ENCODE measurements at places on chromosomes 12 and 14. TPM values are rescaled to one million over a fixed set of nuclear protein-coding genes. Genes with fewer than 3 reads are reported as not detected.

GRCh38 chr12:19596434-19597166, 157.3 kb downstream of the AEBP2 start:
- DNase-seq: no peak
- no peaks in the 10 kb centered on the region for H3K27me3 ChIP-seq
- H3K27ac ChIP-seq: no peak overlapping the region
- no peaks in the 10 kb centered on the region for H3K4me1 ChIP-seq

- H3K4me3 ChIP-seq: no peak overlapping the region
- no peaks in the 10 kb centered on the region for H3K4me1 ChIP-seq
- DNase-seq: no peak
- no peaks in the 10 kb centered on the region for H3K27me3 ChIP-seq
Observed at GRCh38 chr14:26412421-26412820, 185.4 kb downstream of the NOVA1 start.

GRCh38 chr14:54258382-54258781, 138.4 kb upstream of the CDKN3 start:
- H3K27me3 ChIP-seq: no peaks in the 10 kb centered on the region
- H3K36me3 ChIP-seq: no peaks in the 10 kb centered on the region
- H3K4me3 ChIP-seq: no peak overlapping the region
- H3K4me1 ChIP-seq: no peaks in the 10 kb centered on the region

- H3K36me3 ChIP-seq: peaks cover 9% of the 10 kb centered on the region
- no peak for DNase-seq
- no peaks in the 10 kb centered on the region for H3K27me3 ChIP-seq
- H3K4me1 ChIP-seq: no peaks in the 10 kb centered on the region
- H3K4me3 ChIP-seq: no peak overlapping the region
- no peak overlapping the region for H3K27ac ChIP-seq
Observed at GRCh38 chr14:99925471-99925870, 132.3 kb downstream of the EML1 start.

Gene SYCP3
- total RNA-seq: 0.46 TPM

All from lung (tissue), 17 donors.